ENCODE measurements at places on chromosomes 1 and 21. TPM values are rescaled to one million over a fixed set of nuclear protein-coding genes. Genes with fewer than 3 reads are reported as not detected.

IL23R gene
- not detected for total RNA-seq

IVL gene
- not detected for total RNA-seq

ZNF695 gene
- total RNA-seq, result 3.4 TPM

TNFRSF4 gene
- total RNA-seq, result not detected
